ENCODE measurements at places on chromosomes 2 and 18. TPM values are rescaled to one million over a fixed set of nuclear protein-coding genes. Genes with fewer than 3 reads are reported as not detected.

- DNase-seq: no peak
Observed at GRCh38 chr18:21496277-21496835, 104.1 kb downstream of the ESCO1 start.

DNA sequence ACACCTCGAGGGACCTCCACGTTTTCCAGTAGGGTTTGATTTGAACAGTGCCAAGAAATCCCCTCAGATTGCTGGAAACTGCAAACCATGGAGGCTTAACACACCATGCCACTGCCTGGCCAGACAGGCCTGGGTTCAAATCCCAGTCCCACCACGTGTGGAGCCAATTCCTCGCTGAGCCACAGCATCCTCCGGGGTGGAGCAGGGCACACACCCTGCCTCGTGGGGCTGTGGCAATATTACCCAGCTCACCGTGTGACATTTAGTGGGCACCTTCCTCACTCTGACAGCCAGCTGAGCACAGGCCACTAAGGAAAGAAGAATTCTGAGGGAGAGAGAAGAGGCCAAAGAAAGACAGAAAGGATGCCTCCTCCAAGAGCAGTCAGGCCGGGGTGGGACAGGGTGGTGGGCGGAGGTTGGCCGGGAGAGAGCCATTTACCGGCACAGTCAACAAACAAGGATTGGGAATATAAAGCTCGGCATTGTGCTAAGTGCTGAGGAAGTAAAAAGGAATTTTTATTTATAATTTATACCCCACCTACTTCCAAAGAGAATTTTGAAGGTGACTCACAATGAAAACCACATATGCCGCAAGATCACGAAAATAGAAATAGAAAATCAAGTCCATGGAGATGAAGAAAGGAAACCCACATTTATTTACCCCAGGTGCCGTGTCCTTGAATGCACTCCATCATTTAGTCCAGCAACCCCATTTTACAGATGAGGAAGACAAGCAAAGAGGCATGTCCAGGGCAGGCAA, 111.5 kb downstream of the MCFD2 start:
- peak; percentile 95 for DNase-seq

DNA sequence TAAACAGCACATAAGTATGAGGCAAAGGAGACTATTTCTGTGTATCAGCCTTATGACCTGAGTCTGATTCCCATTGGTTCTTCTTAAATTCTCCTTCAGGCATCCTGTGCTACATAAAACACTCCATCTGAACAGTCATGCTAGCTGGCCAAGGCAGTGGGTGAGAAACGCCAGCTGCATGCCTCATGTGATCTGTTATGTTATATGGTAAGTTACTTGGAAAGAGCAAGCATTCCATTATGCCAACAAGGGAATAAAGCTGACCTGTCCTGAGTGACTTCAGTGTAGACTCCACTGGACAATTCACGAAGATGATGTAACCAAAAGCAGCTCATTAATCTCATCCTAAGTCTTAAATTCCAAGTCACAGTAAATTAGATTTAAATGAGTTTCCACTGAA, 216.5 kb upstream of the FN1 start:
- peak; percentile 5 for DNase-seq

Gene CDKL4
- not detected for total RNA-seq

Gene BOLL
- not detected for total RNA-seq

Gene UGT1A4
- not detected for total RNA-seq

All from M059J (cell line).